ENCODE measurements at places on chromosomes 5 and 9.

DNA sequence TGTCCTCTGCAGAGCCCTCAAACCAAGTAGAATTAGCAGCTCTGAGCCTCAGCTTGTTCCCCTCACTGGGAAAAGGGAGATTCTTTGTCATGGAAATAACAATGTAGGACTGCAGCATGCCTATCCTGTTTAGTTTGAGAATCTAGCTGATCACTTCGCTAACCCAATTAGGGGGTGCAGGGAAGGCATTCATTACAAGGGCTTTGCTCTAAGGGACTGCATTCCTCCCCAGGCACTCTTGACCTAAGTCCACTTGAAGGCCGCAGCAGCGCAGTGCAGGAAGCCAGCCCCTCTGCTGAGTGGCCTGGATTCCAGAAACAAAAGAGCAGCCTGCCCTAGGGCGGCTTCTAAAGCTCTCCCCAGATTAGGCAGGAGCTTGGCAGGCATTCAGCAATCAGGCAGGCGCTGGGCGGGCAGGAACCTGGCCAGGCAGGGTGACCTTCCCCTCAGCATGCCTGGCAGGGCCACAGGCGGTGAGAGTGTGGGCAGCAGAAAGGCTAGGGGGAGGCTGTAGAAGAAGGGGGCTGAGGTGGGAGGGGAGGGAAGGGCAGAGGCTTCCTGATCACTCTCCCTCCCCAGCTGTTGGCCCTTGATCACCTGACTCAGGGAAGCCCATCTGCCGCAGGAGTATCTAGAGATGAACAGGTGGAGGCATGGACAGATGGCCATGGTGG, 24.8 kb downstream of the CCNJL start:
- DNase-seq: no peak

DNA sequence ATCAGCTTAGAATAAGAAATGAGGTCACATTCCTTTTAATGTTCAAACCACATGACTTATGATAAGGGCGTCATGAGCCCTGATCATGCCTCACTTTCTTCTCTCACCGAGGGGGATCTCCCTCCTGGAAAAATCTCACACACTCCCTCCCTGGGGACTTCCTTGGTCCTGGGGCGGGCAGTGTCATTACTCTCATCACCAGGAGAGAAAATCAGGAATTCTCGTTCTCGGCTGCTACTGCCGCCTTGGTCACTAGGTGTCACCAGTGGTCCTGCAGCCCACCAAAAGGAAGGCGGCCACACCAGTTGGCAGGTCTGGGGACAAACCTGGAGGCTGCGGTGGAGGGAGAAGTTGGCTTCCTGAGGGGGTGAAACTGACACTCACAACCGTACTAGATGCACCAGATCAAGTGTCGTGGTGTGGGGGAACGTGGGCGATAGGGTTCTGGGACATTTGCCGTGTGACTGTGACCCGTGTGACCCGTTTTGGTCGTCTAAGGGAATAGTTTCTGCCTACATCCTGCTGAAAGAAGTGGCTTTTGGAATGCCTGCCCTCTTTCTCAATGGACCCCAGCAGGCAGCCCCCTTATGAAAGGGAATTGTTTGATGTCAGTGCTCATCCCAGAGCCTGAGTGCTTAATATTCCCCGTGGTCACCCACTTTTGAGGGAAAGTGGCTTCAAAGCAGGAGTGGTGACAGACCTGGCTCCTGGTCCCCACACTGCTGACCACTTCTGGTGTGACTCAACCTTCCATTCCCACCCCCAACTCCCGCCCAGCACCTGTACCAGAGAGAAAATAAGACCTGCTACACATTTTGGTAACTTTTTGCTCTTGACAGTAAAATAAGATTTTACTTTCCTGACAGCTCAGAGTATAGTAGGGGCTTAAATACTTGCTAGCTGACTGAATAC, 63.2 kb downstream of the ACER2 start:
- DNase-seq: peak; percentile 43

GRCh38 chr9:112331674-112331952, 1.8 kb downstream of the PTBP3 start:
- DNase-seq: no peak

DNA sequence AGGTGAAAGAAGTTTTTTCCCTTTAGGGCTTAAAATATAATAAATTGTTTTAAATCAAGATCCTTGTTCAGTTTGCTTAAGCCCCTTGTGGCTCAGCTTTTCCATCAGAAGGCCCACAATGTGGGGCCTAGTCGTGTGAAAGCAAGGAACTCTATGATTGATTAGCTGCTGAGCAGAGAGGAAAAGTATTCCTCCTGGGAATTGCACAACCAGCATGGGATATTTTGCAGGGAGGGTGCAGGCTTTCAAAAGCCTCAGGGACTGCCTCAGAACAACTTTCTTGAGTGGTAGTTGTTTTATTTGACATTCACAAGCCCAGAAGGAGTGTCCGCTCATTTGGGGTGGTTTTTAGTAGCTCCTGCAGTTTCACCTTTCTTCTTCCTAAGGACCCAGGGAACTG, 19.8 kb downstream of the TTC23L start:
- no peak for DNase-seq

DNA sequence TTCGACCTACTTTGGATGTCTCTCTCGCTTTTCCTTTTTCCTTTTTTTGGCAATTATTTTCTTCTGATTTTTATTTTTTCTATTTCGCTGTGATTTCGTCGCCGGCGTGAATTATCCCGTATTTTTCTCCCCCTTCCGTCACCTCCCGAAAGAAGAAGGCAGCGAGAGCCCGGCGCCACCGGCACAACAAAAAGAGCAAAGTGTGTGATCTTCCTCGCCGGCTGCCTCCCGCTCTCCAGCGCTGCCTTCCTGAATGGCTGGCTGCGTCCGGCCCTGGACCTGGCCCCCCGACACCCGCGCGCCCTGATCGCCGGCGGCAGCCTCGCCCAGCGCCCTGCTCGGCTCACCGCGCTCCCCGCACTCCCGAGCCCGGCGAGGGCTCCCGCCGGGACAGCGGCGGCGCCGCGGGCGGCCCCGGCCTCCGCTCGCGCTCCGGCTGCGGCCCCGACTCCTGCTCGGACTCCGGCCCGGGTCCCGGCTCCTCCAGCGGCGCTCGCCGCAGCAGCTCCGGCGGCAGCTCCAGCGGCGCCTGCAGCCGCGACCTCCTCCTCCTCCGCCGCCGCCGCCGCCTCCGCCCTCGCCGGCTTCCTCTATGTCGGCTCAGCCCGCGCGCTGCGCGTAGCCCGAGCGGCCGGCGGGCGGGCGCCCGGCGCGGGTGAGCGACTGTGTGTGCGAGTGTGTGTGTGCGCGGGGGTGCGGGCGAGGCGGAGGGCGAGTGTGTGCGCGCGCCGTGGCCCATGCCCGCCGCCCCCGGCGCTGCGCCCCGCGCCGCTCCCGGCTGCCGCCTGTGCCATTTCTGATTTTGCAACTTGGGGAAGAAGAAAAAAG, 960 bp downstream of the NR2F1 start:
- no peak for DNase-seq

DNA sequence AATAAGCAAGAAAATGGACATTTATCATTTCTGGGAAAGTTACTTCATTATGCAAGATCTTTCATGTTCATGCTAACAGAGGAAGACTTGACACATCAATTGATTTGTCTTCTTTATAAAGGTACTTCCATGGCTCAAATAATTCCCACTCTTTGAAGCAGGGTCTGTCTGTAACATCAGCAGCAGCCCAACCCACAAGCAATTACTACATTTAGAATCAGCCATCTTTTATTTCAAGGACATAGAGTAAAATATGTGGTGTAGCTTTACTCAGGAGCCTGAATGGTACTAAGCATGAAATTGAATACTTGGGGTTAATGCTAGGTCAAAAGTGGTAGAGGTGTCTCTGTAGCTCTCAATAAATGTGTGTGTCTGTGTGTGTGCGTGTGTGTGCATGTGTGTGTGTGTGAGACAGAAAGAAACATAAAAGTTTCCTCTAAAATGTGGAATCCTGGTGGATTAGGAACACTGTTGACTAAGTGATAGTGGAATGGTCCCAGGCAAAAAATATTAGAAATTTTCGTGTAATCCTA, 581.1 kb downstream of the CAAP1 start:
- DNase-seq: no peak

DNA sequence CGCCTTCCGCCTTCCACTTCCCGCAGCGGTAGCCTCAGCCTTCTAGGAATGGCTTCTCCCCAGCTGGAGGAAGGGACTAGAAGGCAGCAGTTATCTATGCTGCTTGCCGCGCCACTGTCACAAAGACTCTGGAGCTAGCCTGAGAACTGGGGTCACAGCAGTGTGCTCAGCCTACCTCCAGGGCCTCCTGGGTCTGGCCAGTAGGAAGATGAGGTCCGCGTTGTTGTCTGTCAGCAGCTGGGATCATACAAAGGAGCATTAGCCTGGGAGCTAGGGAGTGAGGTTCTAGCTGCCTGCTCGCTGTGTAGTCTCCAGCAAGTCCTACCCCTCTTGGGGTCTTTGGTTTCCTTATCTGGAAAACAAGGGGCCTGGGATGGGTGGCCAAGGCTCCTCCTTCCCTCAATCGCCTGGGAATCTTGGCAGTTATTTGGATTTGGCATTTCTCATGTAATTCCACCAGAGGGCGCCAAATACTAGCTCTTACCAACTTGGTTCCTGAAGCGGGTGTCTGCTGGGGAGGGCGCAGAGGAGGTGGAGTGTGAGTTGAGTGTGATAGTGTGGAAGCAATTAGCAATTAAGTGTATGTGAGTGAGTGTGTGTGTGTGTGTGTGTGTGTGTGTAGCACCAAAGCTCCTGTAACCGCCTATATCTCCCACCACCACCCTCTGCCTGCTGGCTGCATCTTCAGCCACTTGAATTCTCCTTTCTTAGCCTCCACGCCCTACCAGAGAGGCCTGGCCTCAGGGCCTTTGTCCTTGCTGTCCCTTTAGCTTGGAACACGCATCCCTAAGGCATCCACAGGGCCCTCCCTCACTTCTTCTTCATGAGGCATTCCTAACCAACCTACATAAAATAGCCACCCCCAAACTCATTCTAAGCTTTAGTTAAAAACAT, 97.1 kb downstream of the ENTREP1 start:
- DNase-seq: peak; percentile 26

DNA sequence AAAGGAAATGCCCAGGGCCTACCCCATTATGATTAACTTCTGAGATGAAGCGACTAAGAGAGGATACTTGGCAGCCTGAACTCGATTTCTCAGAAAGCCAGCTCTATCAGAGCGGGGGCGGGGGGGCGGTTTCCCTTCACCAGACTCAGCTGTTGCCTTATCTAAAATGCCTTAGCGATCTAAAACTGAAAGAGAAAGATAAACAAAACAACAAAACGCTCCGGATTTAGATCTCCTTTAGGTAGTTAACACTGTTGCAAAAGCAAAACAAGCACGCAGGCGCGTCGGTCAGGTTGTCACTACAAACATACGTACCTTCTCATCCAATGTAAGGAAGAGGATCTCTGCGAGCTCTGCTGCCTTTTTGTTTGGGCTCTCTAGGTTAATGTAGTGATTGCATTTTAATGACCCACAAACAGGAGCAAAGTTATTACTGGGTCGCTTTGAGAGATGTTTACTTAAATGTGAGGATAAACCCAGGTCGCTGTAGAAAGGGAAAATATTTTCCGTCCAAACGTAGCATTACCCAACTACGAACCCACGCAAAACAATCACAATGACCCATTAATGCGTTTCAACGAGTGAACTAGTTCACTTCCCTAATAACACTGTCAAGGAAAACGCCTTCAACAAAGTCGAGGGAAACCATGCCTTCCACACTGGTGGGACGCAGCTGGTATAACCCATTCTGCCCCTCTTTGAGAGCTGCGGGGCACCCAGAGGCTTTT, 982 bp downstream of the EPB41L4A start:
- peak; percentile 68 for DNase-seq

DNA sequence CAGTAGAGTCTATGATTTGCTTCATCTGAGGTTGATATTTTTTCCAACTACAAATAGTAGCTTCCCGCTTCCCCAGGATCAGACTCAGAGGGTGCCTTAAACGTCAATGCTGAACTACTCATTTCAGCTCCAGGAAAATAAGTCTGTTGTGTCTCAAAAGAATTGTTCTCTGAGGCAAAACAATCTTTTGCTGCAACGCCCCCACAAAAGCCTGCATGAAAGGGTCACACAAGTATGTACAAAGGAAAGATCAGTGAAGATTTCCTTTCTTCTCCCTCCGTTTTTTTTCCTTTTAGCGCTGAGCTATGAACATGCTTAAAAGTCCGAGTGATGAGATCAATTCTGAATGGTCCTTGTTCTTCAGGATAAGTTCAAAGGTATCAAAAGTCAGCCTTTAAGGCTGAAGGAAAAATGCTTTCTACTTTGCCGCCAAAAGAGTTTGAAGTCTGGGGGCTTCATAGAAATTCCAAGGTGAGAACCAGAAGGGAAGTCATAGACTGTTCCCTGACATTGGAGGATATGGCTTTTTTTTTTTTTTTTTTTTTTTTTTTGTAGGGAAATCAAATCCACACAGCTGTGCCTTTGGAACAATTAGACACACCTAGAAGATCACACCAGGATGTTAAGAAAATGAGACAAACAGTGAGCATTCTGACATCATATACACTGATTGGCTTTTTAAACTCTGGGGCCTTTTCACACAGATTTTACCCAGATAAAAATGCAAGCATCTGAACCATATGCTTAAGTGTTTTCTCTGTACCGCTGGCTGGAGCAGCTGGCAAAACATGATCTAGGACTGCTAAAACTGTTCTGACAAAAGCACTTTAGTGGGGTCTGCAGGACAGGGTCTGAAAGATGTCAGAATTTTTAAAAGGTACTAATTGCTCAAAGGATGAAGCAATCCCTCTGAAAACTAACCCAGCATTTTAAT, 329.3 kb downstream of the ENC1 start:
- no peak for DNase-seq

DNA sequence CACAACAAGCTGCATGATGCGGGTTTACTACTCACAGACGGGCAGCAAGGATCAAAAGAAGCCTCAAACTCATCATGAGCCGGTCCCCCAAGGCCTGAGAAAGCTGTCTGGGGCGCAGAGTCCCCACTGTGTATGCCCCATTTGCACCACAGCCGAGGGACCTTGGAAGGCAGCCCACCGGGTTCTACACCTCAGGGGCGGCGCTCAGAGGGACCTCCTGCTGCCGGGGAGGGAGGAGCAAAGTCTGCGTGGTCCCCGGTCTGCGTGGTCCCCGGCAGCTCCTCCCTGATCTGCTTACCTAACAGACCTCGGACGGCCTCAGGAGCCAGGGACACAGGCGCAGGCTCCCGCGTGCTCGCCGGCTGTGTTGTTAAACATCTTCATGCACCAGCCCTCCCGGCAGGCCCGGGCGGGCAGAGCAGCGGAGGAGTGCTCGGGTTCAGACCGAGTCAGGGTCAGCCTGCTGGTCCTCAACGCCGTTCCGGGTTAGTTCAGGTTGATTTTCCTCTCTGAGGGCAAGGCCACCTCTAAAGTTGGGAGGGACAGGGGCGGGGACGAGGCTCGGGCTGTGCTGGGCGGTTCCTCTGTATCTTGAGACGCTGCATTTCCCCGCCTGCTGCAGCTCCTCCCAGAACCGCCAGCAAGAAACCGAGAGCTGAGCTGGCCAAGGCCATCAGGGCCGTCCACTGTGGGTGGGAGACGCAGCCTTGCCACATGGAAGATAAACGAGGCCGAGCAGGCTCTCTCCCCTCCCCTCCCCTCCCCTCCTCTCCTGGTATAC, 74.6 kb downstream of the MRPL36 start:
- DNase-seq: no peak

DNA sequence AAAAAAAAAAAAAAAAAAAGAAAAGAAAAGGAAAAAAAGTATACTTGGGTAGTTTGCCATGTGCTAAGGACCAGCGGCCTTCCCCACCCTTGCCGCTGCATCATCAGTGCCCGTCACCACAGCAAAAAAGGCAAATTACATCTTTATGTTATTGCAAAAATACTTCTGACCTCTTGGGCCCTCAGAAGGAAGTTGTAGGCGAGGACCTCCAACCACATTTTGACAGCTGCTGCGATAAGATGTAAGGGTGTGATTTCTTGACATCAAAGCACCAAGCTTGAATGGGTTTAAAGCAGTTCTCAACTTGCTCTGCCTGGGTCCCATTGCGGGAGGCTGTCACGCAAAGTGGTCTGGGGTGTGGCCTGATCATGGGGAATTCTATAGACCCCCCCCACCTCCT, 39.2 kb downstream of the DMRT1 start:
- no peak for DNase-seq

GRCh38 chr9:134135343-134136117, at the start of gene WDR5:
TSS of gene WDR5 (plus strand) at chr9:134136082. CDS start at chr9:134139878, 3,796 bp downstream.
- DNase-seq: peak; percentile 90
